ENCODE measurements at places on chromosomes 4 and X.
A peak's percentile ranks its signal among the peaks of the same experiment; 100 is the strongest.

- DNase-seq = no peak
Observed at GRCh38 chr4:109629775-109630174, 69.7 kb downstream of the MCUB start.

DNA sequence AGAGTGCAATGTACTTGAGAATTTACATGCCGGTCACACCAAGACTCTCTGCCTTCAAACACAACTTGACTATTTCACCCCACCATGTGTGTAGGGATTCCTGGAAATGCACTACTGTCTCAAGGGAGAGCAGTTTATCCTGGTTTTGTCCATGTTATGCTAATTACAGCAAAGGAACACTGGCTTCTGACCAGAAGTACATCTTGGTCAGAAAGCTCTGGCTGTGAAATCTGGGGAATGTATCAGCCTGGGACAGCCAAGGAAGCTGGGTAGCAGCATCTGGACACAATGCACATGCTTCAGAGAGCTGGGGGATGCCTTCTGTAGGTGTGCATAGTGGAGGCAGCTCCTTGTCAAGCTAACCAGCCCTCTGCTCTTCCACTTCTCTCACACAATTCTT lies 1432.6 kb upstream of the TENM3 start:
- DNase-seq = no peak

- DNase-seq = no peak
Observed at GRCh38 chrX:34503119-34503518, 154.0 kb downstream of the TMEM47 start.

DNA sequence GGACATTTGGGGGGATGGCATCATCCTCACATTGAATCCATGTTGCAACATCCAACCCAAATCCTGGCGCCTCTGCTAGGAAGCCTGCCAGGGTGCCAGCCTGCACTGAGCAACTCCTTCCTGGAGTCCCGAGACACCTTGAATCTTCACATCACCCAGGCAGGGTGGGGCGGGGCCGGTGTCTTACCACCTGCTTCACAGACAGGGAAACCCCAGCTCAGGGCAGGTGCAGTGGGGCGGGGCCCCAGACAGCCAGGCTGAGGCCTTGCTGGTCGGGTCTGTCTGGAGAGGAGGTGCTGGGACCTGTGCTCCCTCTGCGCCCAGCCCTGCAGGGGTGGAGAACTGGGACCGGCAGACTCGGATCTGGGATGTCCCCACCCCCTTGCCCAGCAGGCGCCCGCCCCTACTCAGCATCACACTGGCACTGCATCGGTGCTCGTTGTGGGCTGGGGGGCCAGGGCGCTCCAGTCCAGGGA lies 31.5 kb upstream of the HTRA3 start:
- DNase-seq = peak; percentile 63

GRCh38 chr4:37802068-37802666 lies 24.3 kb upstream of the PGM2 start:
- DNase-seq = no peak

DNA sequence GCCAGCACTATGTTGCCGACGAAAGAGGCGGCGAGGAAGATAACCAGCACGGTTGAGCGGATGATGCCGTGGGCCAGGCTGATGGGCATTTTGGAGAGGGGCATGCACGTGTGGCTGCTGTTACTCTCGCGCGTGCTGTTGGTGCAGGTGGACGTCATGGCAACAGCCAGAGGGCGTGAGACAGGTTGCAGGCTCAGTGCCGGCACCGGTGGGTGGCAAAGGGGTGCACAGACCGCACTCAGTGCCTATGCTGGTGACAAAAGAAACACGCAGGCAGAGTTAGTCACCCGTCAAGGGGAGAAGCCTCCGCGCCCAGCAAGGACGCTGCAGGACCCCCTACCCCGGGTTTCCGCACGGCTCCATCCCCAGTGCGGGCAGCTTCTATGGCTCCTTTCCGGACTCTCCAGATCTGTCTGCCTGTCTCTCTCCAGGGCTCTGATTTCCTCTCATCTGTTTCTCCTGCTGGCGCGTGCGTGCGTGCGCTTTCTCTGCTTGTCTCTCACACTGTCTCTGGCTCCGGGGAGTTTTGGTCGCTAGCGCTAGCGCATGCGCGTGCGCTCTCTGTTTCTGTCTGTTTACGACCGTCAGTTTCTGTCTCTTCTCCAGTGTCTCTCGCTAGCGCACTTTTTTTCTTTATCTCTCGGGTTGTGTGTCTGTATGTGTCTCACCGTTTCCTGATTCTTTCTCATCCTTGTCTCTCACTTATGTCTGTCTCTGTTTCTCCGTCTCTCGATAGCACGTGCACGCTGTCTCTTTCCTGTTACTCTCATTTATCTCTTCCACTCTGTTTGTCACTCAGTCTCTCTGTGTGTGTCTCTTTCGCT lies 2.1 kb downstream of the GPR101 start:
- peak; percentile 37 for DNase-seq

- peak; percentile 60 for DNase-seq
Observed at GRCh38 chr4:68375667-68376559, 26.0 kb upstream of the YTHDC1 start.

GRCh38 chr4:131370846-131371245 lies 1778.2 kb upstream of the PCDH10 start:
- DNase-seq = no peak

DNA sequence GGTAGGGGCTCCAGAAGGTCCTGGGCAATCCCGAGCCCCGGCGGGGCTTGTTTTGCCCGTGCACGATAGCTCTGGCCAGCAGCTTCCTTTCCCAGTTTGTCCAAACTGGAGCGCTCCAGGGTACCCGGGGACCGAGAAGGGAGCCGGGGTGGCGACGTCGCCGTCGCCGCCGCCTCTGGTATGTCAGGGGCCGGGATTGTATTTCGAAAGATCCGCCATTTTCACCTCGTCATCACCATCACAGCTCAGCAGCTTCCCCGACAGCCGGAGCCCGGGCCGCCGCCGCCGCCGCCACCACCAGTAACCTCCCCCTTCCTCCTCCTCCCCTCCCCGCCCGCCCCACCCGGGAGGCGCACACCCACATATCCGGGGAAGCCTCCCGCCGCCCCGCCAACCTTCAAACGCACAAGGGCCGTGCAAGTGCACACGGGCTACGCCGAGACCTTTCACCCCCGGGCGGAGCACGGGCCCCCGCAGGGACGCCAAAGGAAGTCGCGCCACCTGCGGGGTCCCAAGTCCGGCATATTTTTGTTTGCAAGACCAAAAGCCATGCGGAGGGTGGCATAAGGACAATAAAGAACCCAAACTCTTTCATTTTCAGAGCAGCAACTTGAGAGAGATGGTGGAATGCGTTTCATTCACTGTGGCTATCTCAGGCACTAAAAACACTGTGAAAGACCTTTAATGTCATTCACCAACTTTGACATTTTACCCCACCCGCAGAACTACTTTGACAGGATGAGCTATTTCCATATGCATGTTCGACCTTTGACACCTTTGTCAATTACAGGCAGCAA lies at the start of gene LIN54:
Gene LIN54, minus strand, starts transcription at position 302 of the 797 bp plus-strand sequence. CDS start 25,979 bp downstream, outside the sequence.
- DNase-seq = peak; percentile 82

- DNase-seq = no peak
Observed at GRCh38 chrX:14779580-14779979, 93.3 kb downstream of the FANCB start.

DNA sequence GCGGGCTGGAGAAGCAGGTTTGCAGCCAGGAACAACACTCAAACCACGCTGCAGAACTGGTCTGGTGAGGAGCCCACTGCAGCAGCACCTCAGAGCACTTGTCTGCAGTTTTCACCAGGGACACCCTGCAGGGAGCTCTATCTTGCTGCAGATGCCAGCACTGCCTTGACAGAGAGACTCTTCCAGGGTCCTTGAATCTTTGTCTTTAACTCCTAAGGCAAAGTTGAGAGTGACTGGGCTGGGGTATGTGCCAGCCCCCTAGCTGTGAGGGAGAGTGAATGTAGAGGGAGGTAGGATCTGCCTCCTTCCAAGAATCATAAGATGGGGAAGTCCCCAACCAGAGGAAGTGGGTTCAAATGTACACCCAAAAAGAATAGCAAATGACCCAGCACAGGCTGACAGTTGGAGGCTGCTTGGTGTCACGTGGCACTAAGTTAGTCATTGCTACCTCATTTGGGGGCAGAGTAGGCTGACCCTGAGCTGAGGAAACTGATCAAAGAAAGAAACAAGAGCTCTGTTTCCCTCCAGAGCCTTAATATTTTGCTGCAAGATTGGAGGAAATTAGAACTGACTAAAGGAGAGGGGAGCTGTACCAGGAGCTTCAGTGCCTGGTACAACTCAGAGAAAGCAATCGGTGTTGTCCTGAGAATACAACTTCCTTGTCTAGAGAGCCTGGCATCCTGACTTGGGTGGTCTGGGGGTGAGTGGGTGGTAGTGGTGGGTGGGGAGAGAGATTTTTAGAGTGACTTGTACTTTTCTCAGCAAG lies 28.2 kb upstream of the HUWE1 start:
- DNase-seq = peak; percentile 23

GRCh38 chr4:102799816-102800215 lies 27.5 kb downstream of the UBE2D3 start:
- DNase-seq = no peak

GRCh38 chr4:147940171-147940570 lies 208.3 kb downstream of the ARHGAP10 start:
- no peak for DNase-seq
